RCC 7860 (cell line): ENCODE measurements at places on chromosomes 7 and 10.

DNA sequence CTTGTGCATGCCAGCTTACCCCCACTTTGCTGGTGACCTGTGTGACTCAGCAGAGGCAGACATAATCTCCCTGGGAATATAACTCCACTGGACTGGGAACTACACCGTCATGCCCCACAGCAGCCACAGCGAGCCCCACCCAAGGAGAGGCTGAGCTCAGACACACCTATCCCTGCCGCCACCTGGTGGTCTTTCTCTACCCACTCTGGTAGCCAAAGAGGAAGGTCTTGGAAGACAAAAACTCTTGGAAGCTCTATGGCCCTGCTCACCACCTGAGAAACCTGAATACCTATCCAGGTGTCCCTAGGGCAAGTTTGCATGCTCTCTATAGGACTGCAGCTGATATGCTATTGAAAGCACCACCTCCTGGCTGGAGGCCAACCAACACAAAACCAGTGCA is 48.1 kb downstream of the MYO3A start:
- DNase-seq = no peak

GRCh38 chr7:46633630-46634240 is 712.7 kb upstream of the IGFBP3 start:
- DNase-seq = no peak

DNA sequence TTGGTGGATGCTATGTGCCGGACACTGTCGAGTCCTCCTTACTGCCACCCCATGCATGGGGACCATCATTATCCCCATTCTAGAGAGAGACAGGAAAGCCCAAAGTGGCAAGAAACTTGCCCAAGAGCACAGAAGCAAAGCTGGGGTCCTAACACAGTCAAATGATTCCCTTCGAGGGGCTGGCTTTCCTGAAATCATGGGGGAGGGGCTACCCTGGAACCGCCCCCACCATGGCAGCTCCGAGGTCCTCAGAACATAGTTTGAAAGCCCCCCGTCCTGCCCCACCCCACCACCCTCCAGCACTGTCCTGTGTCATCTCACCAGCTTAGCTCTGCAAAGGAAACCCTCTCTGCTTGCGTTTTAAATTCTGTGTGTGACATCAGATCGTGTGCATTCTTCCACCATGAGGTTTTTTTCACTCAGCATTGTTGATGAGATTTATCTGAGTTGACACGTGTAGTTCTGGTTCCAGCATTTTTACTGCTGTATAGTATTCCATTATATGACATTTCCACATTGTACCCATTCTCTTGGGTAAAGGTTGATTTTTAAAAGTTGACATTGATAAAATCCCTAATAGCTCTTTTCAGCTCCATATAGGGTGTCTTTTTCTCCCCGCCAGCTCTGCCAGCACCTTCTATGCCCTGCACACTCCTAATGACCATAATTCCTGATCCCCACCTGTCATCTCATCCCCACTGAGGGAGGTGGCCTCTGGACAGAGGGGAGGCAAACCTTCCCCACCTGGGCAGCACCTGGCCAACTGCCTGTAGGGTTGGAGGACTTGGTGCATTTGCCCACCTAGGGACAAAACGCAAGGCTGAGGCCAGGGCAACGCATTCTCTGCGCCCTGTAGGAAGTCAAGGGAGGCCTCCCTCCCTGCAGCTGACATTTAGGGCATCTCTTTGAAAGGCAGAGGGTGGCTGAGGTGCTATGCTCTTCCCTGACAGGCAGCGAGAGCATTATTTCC is 100.2 kb upstream of the GPR26 start:
- no peak for DNase-seq

DNA sequence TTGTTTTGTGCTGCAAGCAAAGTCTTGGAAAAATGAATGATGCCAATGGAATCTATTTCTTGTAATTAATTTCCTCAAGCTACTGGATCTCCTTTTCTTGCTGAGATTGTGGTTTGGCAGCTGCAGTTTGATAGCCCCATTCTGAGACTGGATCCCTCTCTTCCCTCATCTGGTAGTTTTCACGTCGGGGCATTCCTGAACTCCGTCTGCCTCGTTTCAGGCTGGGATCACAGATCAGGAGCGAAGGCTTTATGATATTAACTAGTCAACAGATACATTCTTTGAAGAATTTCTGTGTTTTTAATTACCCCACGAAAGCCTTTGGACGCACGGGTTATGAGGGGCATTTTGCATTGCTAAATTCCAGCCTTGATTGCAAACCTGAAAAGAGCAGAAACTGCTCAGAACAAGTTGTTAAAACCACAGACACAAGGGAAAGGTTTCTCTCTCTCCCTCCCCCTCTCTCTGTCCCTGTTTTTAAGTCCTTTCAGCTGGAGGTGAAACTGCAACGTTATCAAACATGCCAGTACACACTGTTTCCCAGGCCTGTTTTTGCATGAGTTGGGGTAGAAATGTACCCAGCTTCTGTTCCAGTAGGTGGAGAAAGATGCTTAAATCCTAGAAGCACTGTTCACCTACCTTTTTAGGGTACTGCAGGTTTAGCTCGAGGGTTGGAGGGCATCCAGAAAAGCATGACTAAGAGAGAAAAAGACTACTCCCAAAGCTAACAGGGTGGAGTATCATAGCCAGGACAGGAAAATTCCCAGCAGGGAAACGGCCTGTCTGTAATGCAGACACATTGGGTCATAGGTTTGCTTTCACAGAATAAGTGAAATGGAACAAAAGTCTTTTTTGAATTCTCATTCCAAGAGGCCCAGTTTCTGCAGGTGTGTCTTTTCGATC is 124.3 kb downstream of the CUX1 start:
- DNase-seq = peak; percentile 77

- no peak for DNase-seq
Observed at GRCh38 chr7:47218378-47219176, 363.3 kb downstream of the TNS3 start.

GRCh38 chr7:85883-86515 is 106.4 kb upstream of the FAM20C start:
- DNase-seq = no peak

- no peak for DNase-seq
Observed at GRCh38 chr10:117622471-117623184, 80.1 kb downstream of the EMX2 start.

- no peak for DNase-seq
Observed at GRCh38 chr7:30351286-30351685, 66.9 kb downstream of the ZNRF2 start.

GRCh38 chr7:145692237-145692950 is 424.2 kb upstream of the CNTNAP2 start:
- DNase-seq = no peak

DNA sequence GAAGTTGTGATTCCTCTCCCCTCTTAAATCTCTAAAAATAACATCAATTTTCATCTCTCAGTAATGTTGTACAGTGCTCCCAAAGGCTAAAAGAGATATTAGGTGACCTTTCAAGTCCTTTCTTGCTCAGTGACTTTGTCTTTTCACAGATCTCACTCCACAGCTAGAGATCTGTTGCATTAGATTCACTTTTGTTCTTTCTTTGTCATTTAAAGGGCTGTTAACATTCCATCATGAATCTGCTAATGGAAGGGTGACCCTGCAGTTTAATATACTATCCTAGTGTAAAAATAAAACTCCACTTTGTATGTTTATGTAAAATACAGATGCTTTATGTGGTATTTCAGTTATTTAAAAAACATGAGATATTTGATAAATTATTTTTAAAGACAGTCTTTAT is 30.5 kb downstream of the GNAI1 start:
- no peak for DNase-seq

GRCh38 chr7:138495485-138495884 is 35.4 kb downstream of the TRIM24 start:
- no peak for DNase-seq

- no peak for DNase-seq
Observed at GRCh38 chr7:150781103-150781502, 19.1 kb downstream of the TMEM176B start.

- DNase-seq = no peak
Observed at GRCh38 chr7:42193471-42194129, 43.4 kb downstream of the GLI3 start.

DNA sequence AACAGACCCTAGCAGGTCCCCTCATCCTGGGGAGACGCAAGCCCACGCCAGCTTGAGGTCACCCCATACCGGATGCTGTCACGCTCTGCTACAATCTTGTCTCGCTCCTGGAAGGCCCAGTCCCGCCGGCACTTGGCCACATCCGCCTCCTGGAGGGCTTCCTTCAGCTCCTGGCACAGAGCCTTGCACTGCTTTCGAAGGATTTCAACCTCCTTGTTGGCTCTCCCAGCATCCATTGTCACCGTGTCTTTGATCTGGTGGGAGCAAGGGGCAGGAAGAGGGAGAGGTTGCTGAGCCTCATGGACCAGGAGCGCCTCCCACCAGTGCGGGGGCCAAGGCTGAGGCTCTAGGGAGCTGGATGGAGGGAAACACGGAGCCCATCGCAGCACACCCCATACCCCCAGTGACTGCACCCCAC is 90.9 kb downstream of the DLG5 start:
- DNase-seq = no peak

- peak; percentile 67 for DNase-seq
Observed at GRCh38 chr7:81469869-81470723, 299.8 kb downstream of the HGF start.

GRCh38 chr10:63206997-63207811 is 74.1 kb downstream of the NRBF2 start:
- no peak for DNase-seq

GRCh38 chr7:66183700-66184099 is 21.4 kb upstream of the TPST1 start:
- DNase-seq = peak; percentile 69

GRCh38 chr7:78399033-78399769 is 600.6 kb downstream of the PHTF2 start:
- no peak for DNase-seq

GRCh38 chr10:71234004-71234894 is 21.9 kb downstream of the UNC5B start:
- no peak for DNase-seq

DNA sequence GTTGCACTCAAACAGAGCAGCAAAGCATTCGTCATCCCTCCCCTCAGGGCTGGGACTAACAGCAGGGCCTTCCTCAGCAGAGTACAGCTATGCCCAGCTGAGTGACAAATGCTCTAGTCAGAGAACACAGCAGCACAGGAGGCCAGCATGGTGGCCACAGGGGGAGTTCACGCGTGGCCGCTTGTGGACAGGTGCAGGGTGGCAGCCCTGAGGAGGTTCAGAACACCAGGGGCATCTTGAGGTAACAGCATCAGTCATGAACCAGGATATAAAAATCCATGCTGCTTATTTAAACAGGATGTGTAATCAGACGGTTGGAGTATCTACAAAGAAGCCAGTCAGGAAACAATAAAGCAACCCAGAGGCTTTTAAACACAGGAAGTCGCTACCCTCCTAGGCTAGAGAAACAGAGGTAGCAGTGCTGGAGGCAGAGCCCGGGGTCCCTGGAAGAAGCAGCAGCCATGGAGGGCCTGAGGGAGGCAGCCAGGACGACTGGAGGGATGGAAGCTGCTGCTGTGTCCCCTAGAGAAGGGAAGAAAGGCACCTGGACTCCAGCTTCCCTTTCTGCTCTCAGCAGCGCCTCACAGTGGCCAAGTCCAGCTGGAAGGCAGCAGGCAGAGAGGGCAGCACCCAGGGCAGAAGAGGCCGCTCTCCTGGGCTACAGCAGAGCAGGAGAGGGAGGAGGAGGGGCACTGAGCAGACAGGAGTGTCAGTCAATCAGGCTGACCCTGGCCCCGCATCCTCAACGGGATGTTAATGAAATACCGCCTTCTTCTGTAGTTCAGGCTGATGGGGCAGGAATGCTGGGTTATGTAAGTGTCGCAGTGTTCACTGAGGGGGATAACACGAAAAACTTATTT is 70.8 kb upstream of the UCN3 start:
- DNase-seq = no peak

DNA sequence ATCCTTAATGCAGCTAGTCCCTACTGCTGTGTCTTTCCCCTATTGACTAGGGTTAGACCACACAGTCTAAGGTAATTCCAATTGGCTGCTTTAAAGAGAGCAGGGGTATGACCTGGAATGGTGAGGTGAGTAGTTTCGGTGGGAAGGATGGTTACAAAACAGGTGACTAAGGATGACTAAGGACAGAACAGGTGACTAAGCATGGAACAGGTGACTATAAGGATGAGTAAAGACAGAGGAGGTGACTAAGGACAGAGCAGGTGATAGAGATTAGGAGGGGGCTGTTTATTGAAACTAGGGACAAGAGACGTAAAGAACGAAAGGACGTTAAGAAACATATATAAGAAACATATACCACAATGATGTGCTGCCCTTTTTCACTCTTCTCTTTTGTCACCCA is 145.1 kb upstream of the TMEM106B start:
- no peak for DNase-seq

GRCh38 chr10:129332476-129332875 is 134.6 kb upstream of the MGMT start:
- no peak for DNase-seq

GRCh38 chr10:30600005-30600404 is 29.5 kb downstream of the LYZL2 start:
- DNase-seq = no peak
